Fibroblast of upper back skin (primary cell): ENCODE measurements at places on chromosomes 13 and 19.

- DNase-seq = peak; percentile 41
Observed at GRCh38 chr13:29503041-29503837, 92.2 kb downstream of the SLC7A1 start.

DNA sequence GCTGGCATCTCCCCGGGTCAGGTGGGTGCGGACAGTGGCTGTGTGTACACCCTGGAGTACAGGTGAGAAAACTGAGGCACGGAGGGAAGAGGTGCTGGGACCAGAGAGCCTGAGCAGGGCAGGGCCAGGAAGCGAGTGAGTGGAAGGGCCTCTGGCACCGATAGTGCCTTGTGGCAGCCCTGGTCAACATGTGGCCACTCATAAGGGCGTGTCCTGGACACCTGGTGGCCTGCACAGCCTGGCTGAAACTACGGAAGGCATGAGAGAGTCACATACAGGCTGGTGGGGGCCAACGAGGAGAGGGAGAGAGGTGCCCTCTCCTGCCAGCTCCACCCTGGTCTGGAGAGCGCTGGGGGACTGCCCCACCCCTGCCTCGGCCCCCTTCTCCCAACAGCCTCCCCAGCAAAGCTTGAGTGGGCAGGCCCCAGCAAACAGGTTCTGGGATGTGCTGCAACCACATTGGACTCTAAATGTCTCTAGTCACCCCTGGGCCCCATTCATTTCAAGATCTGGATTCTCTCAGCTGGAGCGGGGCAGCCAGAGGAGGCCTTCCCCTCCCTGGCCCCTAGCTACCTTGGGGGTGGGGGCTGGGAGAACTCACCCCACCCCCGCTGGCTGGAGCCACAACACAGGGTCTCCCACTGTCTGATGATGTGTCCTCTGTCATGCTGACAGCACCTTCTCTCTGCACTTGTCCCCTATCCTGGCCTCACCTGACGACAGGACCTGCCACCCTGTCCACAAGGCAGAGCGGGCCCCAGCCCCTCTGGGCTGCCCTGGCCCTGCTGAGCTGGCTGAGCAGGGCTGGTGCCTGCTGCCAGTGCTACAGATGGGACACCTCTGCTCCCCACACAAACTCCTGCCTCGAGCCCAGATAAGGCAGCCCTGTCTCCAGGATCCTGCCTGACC lies 5.8 kb downstream of the CBARP start:
- DNase-seq = no peak

DNA sequence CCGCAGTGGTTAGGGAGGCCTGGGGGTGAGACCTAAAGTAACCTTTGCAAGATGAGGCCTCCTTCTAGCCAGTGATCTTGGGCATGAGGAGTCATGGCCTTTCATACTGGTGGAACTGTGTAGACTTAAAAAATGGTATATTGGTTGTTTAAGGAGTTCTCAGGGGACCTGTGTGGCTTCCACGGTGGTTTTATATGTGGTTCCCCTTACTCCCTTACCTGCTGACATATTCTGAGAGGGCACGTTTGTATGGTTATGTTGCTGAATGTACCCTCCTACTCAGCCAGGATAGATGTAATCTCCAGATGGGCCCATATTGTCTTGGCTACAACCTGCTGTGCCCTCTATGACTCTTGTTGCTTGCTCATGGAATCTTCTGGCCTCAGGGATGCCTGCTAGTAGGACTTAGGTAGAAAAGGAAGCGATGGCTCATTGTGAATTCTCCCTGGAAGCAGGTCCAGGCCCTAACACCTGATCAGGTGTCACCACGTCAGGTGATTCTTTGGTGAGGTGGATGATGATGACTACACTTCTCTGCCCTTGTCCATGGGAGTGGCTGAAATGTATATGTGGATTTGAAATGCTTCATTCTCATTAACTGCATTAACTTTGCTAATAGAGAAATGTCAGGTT lies 1.8 kb downstream of the ZNF460 start:
- DNase-seq = no peak

DNA sequence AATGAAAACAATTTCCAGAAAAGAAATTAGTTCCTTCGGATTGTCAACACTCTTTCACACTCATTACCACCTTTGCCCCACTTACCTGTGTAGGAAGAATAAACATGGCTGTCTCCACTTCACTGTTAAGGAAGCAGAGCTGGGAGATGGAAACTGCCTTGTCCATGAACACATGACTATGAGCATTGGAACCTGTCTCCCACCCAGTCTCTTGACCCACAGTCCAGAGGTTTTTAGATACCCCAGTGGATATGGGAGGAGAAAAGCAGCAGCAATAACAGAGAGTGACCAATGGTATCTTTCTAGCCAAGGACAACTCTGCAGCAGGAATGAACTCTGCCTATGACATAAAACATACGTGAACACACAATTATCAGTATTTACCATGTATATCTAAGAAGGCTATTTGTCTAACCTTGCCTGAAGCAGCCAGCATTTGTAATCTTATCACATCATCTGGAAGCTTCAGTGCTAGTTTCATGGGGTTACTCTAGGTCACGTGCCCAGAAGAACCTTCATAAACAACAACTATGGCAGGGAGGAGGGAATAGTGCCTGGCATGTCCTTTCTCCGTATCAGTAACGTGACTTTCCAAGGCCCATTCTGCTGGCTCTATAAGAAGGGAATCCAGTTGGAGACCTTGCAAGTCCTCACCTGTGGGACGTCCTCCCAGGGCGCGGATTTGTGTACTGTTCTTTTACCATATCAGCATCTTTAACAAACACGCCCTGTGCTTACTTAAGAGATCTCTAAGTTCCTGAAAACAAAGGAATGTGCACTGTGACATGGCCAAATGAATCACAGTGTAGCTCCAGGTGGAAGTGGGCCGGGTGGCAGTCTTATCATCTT lies 221.8 kb upstream of the UBL3 start:
- no peak for DNase-seq

DNA sequence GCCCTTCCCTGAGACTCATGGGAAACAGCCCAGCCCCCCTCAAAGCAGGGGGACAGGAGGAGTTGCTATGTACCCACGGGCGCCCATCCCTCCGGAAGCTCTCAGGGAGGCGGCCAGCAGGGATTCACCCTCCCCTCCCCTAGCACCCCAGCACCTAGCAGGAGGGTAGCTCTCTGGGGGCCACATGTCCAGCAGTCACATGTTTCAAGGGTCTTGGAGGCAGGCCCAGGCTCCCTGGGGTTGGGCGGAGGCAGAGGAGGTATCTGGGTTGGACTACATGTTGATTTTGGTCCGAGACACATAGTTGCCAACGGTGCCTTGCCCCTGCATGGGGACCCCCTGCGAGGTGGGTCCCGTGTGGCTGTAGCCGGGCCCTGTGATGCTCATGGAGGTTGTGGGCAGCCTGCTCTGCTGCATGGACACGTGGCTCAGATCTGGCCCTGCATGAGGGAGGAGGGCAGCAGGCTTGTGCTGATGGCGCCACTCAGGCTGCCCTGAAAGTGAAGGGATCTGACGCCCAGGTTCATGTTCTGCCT lies 7.0 kb upstream of the RNF6 start:
- no peak for DNase-seq

DNA sequence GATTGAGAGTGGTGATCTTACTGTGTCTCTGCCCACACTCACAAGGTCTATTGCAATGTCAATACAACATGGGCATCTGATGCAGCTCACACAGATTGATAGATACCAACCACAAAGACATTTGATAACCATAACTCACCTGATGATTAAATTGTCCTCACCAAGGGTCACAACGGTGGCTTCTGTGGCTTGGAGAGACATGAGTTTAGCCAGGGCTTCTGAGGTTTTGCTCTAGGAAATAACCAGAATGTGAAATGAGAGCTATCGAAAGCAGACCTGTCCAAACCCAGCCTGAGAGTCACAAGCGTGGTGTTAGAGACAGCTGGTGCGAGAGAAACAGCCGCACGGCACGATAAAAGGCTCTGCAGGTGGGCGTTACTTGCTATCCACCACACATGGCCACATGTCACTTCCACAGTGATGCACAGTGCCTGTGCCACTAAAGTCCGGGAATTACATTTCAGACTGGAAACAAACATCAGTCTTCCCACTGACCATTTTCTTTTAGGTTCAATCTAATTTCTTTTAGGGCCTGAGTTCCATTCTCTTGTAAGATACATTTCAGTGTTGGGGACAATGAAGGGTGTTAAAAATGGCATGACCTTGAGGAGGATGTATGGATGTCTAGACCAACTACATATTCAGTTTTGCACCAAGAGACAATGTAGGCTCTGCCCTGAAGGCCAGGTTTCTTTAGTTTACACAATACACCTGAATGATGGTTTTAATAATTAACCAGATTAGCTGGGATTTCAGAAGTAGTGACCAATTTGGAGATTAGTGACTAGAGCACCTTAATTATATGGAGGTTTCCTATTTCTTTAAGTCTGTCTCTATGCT lies 53.7 kb downstream of the ATP7B start:
- DNase-seq = no peak

GRCh38 chr19:46000491-46001246 lies 5.4 kb downstream of the CCDC61 start:
- no peak for DNase-seq

- no peak for DNase-seq
Observed at GRCh38 chr13:112867301-112867711, 101.7 kb upstream of the MCF2L start.
